Memory B cell (primary cell): ENCODE measurements at places on chromosomes 6 and 20.

- DNase-seq, result no peak
Measured at GRCh38 chr6:68333442-68333841, 301.6 kb upstream of the ADGRB3 start.

GRCh38 chr20:47127999-47128398 lies 228.5 kb downstream of the ZMYND8 start:
- DNase-seq, result no peak

DNA sequence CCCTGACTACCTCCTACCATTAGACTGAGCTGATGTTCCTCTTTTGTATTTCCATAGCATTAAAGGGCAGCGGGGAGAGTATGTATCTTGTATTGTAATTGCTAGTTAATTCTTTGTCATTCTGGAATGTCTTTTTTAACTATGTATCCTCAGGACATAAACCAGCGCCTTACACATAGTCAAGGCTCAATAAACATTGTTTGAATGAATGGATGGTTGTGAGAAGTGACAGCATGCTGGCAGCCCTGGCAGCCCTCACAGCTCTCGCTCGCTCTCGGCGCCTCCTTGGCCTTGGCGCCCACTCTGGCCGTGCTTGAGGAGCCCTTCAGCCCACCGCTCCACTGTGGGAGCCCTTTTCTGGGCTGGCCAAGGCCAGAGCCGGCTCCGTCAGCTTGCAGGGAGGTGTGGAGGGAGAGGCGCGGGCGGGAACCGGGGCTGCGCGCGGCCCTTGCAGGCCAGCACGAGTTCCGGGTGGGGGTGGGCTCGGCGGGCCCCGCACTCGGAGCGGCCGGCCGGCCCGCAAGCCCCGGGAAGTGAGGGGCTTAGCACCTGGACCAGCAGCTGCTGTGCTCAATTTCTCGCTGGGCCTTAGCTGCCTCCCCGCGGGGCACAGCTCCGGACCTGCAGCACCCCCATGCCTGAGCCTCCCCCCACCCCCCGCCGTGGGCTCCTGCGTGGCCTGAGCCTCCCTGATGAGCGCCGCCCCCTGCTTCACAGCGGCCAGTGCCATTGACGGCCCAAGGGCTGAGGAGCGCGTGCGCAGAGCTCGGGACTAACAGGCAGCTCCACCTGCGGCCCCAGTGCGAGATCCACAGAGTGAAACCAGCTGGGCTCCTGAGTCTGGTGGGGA lies 93.1 kb downstream of the RNF182 start:
- DNase-seq, result no peak

DNA sequence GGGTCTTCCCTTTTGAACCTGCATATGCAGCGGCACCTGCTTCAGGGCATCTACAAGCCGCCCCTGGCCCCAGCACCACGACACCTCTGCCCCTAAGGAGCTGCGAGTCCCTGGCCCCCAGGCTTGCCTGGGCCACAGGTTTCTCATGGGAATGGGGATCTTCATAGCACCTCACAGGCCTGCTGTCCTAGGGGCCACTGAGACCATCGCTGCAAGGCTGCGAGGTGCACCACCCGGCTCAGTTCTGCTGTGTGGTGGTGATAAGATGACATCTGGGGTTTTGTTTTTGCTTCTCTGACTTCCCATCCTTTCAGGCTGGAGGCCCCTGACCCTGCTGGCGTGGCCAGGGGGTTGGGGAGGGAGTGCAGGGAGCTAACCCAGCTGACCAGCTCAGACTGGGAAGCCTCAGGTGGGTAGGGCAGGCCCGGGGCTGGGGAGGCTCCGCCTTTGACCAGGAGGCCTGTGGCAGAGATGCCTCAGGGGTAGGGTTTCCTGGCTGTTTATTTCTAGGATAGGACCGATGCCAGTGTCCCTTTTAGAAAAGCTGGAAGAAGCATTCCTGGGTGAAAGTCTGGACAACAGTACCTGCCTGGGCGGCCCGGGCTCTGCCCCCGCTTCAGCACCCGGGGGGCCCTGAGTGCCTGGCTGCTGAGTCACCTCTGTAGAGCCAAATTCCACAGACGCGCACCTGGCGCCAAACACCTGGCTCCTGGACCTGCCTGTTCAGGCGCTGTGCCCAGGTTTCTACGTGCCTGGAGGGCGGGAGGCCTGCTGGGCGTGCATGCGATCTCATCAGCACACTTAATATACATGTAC lies 264.7 kb downstream of the DLL1 start:
- DNase-seq, result no peak

DNA sequence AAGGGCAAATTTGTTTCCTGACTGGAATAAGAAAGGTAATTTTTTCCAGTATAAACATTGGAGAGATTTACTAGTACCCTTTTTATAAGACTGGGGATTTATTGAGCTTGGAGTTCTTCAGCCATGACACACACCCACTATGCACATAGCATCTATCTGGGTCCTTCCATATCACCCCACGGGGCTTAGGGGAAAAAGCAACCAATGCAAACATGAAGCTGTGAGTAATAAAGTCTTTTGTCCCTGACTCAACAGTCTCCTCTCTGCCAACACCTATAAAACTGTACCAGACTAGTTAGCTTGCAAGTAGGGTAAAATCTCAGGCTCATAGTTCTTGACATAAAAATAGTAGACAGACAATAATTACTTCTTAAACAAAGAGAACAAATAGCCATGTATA lies 23.4 kb downstream of the COL21A1 start:
- DNase-seq, result no peak

- no peak for DNase-seq
Measured at GRCh38 chr6:161029195-161029809, 37.7 kb downstream of the MAP3K4 start.

GRCh38 chr20:45209924-45210323 lies 3.1 kb downstream of the SEMG1 start:
- DNase-seq, result no peak

DNA sequence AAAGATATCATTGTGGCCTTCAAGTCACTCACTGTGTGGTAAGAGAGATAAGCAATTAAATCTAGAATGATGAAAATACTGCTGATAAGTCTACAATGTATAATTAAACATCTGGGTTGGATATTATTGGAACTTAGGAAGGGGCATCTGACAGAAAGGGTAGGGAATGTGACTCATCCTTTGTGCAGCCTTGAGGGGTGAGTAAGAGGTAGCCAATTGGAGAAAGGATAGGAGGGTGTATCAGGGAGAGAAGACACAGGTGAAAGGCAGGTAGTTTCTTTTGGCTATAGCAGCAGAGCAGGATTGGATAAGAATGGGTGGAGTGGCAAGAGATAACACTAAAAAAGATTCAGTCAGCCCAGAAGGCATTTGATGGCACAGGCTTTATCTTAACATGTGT lies 182.0 kb downstream of the COL21A1 start:
- no peak for DNase-seq

- DNase-seq, result no peak
Measured at GRCh38 chr6:70686548-70687133, 19.0 kb downstream of the SMAP1 start.
